ENCODE measurements at places on chromosomes 5 and 9. TPM values are rescaled to one million over a fixed set of nuclear protein-coding genes. Genes with fewer than 3 reads are reported as not detected.
A peak's percentile ranks its signal among the peaks of the same experiment; 100 is the strongest.

DNA sequence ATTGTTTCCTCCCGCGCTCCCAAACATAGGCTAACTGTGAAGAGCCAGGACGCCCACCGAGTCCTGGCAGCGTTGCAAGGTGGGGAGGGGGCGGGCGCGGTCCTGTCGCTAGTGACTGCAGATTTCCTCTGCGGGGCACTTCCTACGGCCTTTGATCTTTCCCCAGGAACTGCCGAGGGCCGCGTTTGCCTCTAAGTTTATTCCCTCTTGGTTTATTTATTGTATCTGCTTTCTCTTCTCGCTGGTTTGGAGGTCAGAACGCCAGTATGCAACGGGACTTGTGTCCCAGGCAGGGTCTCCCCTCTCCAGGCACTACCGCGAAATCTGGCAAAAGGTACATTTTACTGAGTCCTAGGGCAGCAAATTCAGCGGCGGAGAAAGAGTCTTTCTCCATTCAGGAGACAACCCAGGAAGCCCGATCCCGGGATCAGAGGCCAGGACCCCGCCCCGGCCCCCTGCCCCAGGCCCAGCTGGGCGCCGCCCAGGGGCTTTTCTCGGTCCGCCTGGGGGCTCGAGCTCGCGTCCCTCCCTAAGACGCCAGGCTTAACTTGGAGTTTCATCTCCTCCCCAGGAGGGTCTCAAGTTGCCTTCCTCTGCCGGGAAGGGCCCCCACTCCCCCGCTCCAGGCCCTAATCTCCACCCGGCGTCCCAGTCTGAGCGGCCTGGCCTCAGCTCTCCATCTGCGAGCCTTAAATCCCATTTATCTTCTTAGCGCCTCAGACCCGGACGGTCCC is 884 bp upstream of the EGFLAM start:
- DNase-seq: no peak

- no peak for DNase-seq
Measured at GRCh38 chr5:112931473-112931872, 9.4 kb upstream of the REEP5 start.

- no peak for DNase-seq
Measured at GRCh38 chr5:81068063-81068462, 107.9 kb downstream of the RASGRF2 start.

DNA sequence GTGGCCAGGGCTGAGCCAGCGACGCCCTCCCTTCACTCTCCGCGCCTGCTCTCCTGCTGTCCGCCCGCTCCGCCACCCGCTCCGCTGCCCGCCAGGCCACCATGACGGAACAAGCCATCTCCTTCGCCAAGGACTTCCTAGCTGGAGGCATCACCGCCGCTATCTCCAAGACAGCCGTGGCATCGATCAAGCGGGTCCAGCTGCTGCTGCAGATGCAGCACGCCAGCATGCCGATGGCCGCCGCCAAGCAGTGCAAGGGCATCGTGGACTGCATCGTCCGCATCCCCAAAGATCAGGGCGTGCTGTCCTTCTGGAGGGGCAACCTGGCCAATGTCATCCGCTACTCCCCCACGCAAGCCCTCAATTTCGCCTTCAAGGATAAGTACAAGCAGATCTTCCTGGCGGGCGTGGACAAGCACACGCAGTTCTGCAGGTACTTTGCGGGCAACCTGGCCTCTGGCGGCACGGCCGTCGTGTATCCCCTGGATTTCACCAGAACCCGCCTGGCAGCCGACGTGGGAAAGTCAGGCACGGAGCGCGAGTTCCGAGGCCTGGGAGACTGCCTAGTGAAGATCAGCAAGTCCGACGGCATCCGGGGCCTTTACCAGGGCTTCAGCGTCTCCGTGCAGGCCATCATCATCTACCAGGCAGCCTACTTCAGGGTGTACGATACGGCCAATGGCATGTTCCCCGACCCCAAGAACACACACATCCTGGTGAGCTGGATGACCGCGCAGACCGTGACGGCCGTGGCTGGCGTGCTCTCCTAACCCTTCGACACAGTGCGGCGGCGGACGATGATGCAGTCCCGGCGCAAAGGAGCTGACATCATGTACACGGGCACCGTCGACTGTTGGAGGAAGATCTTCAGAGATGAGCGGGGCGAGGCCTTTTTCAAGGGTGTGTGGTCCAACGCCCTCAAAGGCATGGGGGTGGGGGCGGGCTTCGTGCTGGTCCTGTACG is 1130.4 kb upstream of the ACO1 start:
- no peak for DNase-seq

DNA sequence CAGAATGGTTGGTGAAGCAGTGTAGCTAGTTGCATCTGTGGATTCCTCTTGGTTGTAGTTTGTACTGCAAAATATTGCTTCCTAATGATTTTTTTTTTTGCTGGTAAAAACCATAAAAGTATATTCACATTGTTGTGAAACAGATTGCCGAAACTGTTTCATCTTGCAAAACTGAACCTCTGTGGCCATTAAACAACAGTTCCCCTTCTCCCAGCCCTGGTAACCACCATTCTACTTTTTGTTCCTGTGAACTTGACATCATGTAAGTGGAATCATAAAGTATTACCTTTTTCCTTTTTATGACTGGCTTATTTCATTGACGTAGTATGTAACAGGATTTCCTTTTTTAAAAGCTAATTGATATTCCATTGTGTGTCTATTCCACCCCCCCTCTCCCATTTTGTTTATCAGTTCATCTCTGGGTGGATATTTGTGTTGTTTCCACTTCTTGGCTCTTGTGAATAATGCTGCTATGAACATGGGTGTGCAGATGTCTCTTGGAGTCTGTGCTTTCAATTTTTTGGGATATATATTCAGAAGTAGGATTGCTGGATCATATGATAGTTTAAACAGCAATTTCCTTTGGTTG is 11.8 kb downstream of the SUB1 start:
- DNase-seq: no peak

- DNase-seq: no peak
Measured at GRCh38 chr5:180600554-180601041, 9.3 kb upstream of the SCGB3A1 start.

DNA sequence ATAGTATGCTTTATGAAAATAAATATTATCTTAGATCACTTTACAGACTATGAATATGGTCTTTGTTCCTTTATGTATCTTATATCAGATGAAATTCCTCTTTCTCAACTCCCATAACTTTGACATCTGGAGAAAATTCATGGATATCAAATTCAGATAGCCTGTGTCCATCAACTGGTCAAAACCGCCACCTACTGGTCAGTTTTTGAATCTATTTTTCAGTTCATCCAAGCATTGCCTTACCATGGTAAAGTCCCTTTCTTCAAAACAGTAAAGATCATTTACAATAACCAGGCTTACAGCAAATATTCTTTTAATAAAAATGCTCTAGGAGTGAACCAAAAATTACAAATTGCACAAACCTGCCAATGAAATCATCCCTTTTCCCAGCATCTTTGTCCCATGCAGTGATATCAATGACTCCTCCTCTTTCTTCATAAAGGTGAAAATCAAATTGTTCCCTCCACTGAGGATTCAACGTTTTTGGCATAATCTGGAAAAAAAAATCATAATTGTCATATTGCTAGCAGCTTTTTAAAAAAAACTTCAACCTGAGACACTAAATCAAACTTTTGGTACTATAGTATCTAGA is 290.5 kb downstream of the SLF1 start:
- DNase-seq: no peak

DNA sequence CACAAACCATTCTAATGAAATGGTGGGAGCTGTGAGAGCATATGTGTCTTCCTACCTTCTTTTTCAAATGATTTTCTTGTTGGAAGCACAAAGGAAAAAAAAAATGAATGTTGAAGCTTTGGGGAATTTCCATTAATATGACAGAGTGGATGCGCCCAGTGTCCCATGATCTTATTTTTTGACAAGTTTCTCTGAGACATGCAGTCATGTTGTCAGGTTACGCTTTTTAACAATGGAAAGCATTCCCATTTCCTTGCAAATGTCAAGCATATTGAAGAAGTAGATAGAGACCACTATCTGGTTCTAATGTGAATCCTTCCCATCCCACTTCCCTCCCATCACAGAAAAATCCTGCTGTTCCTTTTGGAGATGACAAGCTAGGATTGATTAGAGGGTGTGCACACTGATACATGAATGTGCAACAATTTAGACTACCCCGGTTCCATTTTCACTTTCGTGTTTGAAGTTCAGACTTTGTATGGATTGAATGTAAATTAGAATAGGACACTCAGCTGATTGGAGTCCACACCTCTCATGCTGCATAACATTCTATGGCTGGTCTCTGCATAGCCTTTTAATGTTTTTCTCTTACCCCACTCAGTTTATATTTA is 919.4 kb downstream of the TLE4 start:
- DNase-seq: no peak

- no peak for DNase-seq
Measured at GRCh38 chr5:153365547-153365946, 124.9 kb upstream of the GRIA1 start.

DNA sequence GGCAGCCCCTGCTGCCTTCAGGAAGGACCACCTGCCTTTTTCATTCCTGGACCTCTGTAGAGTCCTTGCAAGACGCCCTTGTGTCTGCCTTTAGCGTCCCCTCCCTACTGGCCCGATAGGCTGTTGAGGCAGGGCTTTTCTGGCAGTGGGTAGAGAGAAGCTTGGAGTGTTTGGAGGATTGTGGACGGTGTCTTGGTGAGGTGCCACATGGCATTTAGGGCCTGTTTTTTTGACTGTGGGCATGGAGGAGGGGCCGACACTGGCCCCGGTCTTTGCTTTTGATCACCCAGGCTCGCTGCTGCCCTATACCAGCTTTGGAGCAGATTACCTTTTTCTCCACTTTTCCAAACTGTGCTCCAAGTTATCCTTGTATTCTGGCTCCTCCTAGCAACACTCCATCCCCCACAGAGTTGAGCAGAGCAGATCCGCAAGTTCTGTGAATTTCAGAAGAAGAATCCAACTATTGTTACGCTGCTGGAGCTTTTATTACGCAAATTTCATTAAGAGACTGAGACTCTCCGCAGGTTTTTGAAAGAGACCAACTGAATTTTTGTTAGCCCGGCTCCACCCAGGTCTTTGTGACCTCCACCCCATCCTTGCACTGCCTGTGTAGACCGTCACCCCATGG is 34.8 kb upstream of the PRDM12 start:
- no peak for DNase-seq

DNA sequence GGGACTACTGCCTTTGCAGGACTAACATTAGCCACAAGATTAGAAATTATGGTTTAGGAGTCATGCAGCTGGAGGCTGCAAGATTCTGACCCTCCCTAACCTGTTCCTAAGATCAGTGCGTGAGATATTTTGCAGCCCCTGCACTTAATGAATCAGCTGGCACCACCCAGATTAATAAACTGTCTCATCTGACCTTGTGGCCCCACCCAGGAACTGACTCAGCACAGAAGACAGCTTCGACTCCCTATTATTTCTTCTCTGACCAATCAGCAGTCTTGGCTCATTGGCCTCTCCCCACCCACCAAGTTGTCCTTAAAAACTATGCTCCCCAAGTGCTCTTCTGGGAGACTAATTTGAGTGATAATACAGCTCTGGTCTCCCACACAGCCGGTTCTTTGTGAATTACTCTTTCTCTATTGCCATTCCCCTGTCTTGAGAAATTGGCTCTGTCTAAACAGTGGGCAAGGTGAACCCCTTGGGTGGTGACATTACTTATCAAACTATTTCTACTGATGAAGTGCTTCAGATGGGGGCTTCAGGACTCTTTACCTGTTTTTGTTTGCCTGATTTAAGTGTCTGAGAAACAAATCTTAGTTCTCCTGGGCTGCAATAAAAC is 17.0 kb downstream of the CTSL start:
- DNase-seq: no peak

DNA sequence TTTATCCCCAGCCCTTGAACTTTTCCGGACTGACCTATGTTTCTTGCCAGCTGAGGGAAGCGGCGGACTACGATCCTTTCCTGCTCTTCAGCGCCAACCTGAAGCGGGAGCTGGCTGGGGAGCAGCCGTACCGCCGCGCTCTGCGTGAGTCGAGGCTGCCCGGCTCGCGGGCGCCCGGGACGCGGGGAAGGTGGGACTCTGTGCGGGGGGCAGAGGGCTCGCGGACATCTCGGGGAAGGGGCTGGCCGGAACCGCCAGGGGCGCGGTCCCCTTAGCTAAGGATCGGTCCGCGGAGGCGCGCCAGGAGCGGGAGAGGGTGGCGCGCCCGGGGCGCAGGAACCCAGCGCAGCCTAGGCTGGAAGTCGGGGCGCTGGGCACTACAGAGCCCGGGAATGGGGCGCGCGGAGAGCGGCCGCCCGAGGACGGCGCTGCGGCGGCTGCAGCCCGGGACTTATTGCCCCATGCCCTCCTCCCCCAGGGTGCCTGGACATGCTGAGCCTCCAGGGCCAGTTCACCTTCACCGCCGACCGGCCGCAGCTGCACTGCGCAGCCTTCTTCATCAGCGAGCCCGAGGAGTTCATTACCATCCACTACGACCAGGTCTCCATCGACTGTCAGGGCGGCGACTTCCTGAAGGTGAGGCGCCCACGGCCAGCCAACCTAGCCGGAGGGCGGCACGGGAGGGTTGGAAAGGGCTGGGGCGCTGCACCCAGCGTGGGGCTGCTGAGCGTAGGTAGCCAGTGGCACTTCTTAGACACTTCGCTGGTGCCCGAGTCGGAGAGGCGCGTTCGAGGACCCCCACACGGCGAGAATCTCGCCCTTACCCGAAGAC is 922 bp downstream of the CRHBP start:
- DNase-seq: peak; percentile 30

DNA sequence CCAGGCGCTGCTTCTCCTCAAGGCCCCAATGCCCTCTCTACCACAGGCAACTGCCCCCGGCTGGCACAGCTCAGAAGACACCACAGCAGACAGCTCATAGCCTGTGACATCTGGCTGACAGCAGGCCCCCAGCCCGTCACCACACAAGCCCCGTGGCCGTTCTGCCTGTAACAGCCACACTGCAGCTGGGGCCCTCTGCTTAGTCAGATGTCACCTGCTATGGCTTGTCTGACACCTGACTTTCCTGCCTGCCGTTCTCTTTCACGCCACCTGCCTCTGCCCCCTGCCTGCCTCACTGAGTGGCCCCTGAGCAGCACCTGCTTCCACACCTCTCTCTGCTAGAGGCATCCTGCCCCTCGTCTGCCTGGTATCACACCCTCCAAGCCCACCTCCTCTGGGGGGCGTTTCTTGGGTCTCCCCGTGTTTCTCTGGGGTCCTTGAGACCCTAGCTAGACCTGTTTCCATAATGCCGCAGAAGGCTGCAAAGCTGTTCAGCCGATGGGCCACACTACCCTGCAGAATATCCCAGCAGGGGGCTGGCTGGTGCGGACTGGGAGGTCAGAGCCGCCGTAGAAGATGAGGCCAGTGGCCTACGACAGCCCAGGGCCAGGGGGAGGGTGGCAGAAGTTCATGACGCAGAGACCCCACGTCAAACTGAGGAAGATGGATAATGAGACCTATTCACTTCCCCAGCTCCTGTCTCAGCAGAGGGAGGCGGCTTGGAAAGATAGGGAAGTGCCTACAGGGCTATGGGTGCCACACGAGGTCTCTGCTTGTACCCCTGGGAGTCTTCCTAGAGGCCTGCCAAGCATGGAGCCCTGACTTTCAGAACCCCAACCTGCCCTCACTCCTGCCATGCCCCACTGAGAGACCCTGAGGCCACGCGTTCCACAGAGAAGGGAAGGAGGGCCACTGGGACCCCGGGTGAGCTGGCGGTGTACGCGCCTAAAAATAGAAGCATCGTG is 95.1 kb downstream of the ZNF354C start:
- no peak for DNase-seq

- peak; percentile 51 for DNase-seq
Measured at GRCh38 chr5:157266286-157267007, 524 bp downstream of the CYFIP2 start.

GRCh38 chr9:110257956-110258355 is 1.6 kb upstream of the TXN start:
- DNase-seq: no peak

The RABGAP1 gene
- 78.9 TPM for total RNA-seq

The HSPB3 gene
- total RNA-seq: not detected

The PCDHGA2 gene
- 0.72 TPM for total RNA-seq

The PIP5K1B gene
- 2.0 TPM for total RNA-seq

The WDR38 gene
- total RNA-seq: not detected

The MYOZ3 gene
- 2.9 TPM for total RNA-seq

The NSG2 gene
- 1.4 TPM for total RNA-seq

The LECT2 gene
- total RNA-seq: not detected

Measured in progenitor cell of endocrine pancreas (in vitro differentiated cells).